Endothelial cell of umbilical vein (primary cell): ENCODE measurements at places on chromosomes 2 and 18.

- DNase-seq: no peak
These were observed 14.6 kb downstream of the CYP27C1 start for GRCh38 chr2:127205218-127206125.

GRCh38 chr2:207944334-207944733 lies 81.0 kb downstream of the PLEKHM3 start:
- DNase-seq: no peak

DNA sequence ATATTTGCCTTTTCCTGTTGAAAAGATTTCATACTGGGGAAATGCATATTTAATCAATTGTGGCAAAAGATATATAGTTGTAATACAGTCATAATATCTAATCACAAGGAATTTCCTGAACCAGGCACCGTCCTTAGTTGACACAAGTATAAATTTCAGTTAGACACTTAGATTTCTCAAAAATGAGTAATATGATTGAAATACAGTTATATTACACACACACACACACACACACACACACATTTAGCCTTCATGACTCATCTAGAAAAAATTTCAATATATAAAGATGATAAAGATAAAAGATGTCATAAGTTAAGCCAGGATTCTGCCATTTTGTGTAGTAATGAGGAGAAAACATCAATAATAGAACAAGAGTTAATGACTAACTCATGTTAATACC lies 258.4 kb upstream of the ZNF804A start:
- DNase-seq: peak; percentile 62

GRCh38 chr18:40243607-40244006 lies 1711.4 kb upstream of the PIK3C3 start:
- DNase-seq: no peak

DNA sequence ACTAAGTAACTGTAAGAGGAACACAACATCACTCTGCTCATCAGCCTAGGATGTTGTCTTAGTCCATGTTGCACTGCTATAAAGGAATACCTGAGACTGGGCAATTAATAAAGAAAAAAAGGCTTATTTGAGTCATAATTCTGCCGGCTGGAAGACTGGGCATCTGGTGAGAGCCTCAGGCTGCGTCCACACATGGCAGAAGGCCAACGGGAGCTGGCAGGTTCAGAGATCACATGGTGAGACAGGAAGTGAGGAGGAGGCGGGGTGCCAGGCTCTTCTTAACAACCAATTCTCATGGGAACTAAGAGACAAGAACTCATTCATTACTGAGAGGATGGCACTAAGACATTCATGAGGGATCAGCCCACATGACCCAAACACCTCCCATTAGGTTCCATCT lies 46.8 kb downstream of the EPG5 start:
- DNase-seq: peak; percentile 72

DNA sequence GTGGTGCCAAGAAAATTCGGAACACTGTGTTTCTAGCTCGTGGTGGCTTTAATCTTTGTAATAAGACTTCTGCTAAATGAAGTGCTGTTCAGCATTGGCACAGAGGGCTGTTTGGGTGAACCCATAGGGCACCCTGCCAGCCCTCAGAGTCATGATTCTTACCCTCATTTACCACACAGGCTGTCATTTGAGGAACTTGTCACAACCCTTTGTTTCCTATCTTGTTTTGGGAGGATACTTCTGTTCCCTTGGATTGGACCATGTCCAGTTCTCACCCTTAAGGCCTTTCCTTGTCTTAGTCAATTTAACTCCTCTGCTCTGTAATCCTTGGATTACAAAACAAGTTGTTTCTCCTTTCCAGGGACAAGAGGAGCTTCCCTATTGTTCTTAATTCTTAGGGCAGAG lies 225.7 kb downstream of the MTX2 start:
- no peak for DNase-seq

DNA sequence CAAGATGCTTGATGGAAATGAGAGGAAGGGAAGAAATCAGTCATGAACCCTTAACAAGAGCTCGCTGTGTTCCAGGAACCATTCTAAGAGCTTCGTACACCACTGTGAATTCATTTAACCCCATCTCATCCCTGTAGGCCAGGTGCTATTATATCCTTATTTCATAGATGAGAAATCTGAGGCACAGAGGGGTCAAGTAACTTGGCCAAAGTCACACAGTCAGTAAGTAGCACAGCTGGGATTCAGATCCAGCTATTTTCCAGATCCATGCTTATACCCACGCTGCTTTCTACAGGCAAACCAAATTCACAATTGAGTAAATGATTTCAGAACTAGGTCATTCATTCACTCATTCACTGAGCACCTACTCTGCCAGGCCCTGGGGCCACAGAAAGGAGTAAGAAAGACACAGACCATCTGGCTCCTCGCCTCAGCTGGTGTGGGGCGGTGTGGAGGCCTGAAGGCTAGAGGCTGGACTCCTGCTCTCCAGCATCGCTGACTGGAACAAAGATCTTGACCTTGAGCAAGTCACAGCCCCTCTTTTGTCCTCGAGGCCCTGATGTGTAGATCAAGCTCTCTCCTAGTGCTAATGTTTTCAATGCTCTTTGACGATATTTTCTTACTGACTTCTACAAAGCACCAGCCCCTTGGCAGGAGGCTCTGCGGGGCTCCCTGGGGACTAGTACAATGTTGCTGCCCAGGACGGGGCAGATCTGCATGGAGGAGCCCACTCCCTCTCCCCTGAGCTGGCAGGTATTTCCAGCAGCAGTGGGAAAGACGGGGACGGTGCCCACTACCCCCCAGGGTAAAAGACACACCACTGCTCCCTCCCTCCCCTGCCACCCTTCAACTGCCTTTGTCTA lies 26.5 kb downstream of the STEAP3 start:
- no peak for DNase-seq

GRCh38 chr2:149063177-149063576 lies 24.7 kb downstream of the LYPD6B start:
- no peak for DNase-seq

GRCh38 chr2:55099878-55100820 lies 49.9 kb upstream of the RTN4 start:
- DNase-seq: peak; percentile 87

- no peak for DNase-seq
These were observed 131.6 kb downstream of the RNF144A start for GRCh38 chr2:7048762-7049294.

DNA sequence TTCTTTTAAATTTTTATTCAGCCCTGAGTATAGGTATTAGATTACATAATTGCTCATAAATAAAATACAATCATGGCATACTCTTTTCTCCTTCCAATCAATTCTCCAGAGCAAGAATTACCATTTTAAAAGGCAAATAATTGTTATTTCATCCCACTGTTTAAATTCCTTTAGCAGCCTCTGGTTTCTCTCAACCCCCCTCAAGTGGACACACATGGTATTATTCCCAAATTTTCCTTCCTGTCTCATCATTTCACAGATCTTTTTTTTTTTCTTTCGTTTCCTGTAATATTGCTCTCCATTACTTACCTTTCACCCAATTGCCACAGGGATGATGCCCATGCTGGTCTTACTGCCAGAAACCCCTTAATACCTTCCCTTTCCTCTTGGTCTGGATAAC lies 385.2 kb downstream of the RIT2 start:
- no peak for DNase-seq
